Kidney (tissue), 22 donors: ENCODE measurements at places on chromosomes 11 and 22.

DNA sequence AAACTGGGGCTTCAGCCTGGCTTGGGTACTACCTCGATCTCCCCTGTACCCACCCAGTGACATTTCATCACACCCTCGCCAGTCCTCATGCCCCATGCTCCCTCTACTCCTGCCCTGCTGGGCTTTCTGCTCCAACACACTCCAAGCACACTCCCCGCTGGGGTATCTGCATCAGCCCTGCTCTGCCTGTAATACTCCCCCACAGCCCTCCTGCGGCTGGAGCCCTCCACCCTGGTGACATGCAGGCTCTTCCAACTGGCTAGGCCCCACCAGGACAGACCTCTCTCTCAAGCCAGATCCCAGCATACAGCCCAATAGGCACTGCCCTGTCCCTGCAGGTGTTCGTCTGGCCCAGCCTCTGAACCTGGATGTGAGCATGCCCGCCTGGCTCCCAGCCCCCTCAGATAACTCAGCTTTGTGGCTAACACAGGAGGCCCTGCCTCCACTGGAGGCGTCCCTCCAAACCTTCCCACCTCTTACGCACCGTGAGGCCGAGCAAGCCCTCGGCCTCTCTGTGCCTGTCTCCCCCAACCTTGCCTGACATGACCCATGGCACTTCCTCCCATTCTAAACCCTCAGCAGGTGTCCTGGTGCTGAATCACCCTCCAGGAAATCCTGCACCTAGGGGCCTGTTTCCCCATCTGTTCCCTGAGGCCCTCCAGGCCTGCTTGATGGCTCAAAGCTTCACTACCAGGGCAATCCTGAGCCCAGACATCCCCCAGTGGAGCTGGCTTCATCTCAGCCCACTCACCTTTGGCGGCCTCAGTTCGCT, 33.5 kb upstream of the TXNRD2 start:
- DNase-seq, result no peak

DNA sequence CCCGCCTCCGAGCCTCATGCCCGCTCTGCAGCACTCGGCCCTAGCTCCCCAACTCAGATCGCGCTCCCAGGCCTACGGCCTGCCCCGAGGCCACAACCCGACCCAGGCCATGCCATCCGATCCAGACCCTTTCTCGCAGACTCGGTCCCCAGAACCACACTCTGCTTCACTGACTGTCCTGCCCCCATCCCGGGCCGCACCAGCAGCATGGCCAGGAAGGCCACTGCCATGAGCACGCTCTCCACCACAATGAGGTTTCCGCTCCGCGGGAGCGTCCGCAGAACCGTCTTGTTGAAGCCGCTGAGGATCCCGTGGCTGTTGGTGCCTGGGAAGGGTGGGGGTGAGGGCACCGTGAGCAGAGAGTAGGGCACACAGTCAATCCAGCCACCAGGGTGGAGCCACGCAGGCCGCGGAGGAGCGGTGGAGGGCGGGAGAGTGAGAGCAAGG, 6.4 kb downstream of the UNC93B1 start:
- no peak for DNase-seq

GRCh38 chr11:85464283-85464682, 162.9 kb downstream of the DLG2 start:
- DNase-seq, result no peak

DNA sequence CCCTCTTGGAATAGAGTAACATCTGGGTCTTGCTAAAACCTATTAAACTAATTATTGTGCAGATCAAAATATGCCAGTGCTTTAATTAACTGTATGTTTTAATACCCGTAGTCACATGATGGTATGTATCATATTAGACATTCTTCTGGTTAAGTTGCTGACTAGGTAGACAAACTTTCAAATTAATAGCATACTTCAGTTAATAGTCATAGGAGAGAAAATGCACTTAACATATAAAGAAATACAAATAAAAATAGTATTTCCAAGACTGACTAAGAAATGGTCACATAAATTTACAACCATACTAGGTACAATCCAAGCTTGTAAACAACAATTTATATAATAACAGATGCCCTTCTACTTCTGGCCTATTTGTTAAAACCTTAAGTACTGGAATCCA, 7.6 kb upstream of the EXPH5 start:
- no peak for DNase-seq

GRCh38 chr11:117466966-117467365, 139.3 kb downstream of the CEP164 start:
- DNase-seq, result no peak

- peak; percentile 14 for DNase-seq
These were observed 823 bp upstream of the MUC15 start for GRCh38 chr11:26572770-26573402.

DNA sequence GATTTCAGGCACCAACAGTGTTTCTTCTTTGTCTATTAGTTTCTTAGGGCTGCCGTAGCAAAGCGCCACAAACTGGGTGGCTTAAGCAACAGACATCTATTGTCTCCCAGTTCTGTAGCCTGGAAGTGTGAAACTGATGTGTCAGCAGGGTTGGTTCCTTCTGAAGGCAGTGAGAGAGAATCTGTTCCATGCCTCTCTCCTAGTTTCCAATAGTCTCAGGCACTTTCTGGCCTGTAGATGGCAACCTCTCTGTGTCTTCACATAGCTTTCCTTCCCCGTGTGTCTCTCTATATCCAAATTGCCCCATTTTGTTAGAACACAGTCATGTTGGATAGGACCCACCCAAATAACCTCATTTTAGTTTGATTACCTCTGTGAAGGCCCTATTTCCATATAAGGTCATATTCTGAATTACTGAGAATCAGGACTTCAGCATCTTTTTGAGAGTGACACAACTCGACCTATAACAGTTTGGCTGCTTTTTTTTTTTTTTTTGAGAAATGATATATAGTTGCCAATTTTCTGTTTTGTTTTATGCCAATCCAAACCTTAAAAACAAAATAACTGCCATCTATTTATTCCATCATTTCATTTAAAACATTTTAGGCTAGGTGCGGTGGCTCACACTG, 108.2 kb downstream of the SLC36A4 start:
- no peak for DNase-seq

- DNase-seq, result peak; percentile 81
These were observed 91.1 kb upstream of the LMO1 start for GRCh38 chr11:8354622-8355415.

DNA sequence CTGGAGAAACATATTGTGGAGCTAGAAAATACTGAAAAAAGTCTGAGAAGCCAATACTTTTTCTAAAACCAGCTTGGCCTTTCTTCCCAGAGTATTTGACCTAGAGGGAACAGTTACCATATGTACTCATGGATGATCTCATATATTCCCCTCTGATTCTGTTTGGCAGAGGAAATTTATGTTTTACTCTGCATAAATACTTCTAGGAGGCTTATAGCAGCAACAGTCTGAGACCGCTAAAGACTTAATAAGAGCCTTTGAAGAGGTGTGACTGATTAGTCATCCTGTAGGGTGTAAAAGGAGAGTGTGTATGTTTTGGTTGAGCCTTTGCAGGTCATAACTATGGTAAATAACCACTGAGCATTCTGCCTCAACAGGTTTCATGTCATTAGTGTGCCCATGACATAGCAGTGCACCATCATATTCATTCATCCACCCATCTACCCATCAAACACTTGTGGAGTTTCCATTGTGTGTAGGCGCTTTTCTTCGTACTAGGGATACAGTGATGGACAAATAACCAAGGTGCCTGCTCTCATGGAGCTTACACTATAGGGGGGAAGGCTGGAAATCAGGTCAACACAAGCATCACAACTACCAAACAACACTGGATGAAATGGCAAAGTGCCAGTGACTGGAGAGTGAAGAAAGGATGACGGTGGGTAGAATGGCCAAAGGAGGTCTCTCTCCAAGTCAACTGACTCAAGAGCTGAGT, 44.5 kb downstream of the TRAF6 start:
- DNase-seq, result no peak

DNA sequence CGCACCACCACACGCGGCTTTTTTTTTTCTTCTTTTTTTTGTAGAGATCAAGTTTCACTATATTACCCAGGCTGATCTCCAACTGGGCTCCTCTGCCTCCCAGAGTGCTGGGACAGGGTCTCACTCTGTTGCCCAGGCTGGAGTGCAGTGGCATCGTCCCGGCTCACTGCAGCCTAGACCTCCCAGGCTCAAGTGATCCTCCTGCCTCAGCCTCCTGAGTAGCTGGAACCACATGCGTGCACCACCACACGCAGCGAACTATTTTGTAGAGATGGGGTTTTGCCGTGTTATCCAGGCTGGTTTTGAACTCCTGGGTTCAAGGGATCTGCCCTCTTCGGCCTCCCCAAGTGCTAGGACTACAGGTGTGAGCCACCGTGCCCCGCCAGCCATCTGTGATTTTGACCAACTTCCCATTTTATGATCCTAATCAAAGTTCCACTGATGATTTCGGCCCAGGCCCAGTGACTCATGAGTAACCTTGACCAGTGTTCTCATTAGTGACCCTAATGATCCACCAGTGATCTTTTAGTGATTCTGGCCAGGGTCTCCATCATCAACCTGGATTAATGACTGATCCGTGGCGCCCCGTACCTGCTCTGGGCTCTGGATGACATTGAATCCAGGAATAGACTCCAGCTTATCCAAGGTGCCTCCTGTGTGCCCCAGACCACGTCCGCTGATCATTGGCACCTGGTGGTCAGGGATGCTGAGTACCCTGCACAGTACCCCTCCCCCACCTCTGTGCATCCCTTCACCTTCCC, 1.7 kb downstream of the TYMP start:
- no peak for DNase-seq

- DNase-seq, result no peak
These were observed 69.0 kb downstream of the UBASH3B start for GRCh38 chr11:122724520-122724919.

DNA sequence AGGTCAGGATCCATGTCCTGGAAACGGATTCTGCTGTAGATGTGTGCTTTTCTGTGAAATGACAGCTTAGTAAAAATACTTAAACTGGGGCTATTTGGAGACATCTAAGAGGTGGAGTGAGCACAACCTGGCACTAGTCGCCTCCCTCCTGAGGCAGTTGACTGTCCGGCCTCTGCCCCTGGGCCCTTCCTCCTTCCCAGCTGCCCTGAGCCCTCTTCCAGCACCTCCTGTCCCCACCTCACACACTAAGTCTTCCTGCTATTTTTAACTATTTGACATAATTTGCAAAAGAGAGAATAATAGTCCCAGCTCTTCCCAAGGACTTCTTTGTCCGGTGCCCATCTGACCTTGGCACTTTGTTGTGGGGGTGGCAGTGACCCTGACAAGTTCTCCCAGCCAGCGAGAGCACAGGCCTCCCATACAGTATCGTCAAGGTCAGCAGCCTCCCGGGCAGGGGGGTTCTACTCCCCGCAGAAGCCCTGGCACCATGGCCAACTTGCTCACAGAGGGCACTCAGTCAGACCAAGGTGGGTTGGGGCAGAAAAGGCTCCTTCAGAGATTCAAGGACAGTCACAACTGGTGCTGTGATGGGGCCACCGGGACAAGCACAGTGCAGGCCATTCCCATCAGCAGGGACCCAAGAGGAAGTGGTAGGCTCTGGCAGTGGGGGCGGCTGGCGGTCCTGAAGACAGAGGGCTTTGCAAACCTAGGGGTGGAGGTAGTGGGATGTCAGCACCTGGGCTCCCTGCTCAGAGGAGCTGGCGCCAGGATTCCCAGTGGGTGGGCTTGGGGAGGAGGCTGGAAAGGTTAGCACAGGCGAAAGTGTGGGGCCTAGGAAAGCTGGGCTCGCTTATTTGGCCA, 5.5 kb upstream of the NEAT1 start:
- no peak for DNase-seq

DNA sequence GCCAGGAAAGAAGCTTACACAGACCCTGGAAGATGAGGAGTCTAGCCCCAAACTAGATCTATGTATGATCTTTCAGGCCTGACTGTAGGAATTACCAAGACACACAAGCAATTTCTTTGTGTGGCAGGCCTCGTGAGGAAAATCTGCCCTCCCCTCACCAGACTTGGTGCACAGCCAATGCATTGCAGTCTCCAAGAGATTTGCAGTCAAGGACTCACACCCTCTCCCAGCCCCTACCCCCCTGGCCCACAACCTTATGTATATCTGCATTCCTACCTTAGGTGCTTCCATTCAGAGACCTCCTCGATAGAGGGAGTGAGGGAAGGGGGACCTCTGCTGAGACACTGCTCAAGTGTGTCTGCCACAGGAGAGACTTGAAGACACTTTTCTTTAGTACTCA, 9.8 kb downstream of the OR8B12 start:
- DNase-seq, result no peak

- no peak for DNase-seq
These were observed 815.5 kb downstream of the NTM start for GRCh38 chr11:132185726-132186592.

GRCh38 chr11:59456661-59457060, at the start of gene OR4D6:
TSS of gene OR4D6 (plus strand) at chr11:59456961. CDS start at chr11:59456961, 0 bp downstream.
- no peak for DNase-seq

DNA sequence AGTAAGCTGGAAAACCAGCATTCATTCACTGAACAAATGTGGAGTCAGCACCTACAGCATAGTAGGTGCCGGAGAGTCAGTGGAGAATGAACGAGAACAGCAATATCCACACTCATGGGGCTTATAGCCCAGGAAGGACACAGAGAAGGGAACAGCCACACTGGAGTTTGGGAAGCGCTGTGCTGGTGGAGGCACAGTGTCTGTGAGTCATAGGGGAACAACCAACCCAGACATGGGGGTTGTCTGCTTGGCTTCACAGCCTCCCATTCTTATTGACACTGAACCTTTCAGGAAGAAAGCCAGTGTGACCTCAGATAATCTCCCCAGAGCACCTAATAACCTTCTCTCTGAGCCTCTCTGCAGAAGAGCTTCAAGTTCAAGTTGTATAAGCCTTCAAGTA, 56.6 kb upstream of the UBASH3B start:
- DNase-seq, result no peak

GRCh38 chr11:70805243-70805642, 406.9 kb downstream of the CTTN start:
- no peak for DNase-seq

DNA sequence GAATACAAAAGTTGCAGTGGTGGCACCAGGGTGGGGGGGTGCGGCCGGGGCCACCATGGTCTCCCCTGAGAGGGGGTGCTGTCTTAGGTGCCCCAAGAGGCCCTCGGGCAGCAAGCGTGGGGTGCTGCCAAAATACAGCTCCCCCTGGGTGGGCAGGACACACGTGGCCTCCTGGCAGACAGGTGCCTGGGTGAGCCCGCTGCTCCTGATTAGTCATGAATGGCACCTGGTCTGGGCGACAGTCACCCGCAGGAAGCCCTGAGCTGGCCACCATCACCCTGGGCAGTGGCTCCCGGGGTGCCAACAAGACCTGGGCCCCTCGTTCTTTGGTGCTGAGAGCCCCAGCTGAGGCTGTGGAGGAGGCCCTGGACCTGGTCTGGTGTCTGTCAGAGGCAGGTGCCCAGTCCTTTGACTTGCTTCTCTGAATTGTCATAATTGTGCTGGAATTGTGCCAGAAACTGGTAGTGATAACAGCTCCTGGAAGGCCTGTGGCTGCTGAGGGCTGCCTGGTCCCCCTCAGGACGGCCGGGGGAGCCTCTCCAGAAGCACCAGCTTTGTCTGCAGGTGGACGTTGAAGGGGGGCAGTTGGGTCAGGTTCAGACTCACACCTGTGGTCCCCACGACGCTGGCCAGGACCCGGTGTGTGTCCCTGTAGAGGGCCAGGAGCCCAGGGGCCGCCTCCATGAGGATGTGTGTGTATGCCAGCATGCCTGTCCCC, 14.8 kb downstream of the ALG12 start:
- DNase-seq, result no peak
